Suppressor macrophage treated with lipopolysaccharide for 1 hour (primary cell): ENCODE measurements at places on chromosomes 16 and 17.
A peak's percentile ranks its signal among the peaks of the same experiment; 100 is the strongest.

- DNase-seq: no peak
Measured at GRCh38 chr17:49045376-49045775, 48.2 kb downstream of the IGF2BP1 start.

DNA sequence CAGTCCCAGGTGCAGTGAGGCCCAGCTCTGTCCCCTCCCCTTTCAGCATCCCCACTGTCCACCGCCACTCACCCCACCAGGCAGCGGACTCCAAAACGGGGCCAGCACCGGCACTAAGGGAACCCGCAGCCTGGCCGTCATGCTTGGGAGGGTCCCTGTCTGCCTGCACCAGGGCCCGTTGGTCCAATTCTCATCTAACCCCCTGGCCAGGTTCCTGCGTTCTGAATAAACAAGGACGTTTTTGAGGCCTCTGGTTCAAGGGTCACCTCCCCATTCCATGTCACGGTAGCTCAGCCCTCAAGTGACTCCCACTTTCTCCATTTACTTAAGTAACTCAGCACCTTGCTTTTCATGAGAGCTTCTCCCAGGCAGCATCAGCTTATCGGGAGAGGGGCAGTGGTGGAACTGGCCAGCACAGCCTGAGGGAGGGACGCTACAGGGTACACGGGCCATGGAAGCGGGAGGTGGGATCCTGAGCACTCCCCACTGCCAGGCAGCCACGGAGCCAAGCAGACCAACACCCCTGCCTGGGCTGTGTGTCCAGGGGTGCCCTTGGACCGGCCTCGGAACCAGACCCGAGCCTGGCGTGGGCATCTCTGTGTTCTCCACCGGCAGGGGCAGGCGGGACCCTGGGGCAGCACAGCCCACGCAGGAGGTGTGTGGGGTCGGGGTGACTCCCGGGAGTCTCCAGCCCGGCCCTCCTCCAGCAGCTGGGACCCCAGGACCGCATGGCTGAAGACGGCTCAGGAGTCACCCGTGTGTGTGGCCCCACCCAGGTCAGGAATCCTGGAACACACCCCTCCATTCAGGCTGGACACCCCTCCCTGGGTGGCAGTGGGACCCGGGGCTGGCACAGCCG is 74.9 kb upstream of the GNG13 start:
- no peak for DNase-seq

DNA sequence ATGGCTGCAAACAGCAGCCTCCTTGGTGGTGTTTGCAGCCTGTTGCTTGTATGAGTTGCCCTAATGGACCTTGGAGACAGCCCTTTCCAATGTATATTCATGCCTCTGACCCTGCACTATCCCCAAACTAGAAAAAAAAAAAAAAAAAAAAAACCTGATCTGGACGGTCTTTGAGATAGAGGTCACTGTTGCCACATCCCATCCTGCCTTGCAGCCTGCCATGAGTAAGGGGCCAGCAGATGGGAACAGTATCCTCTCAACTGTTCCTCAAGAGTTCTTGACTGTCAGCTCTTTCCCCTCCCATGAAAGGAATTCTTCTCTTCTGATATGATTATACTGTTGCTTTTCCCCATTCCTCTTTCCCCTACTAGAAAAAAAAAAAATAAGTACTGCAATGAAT is 152.4 kb downstream of the SSH2 start:
- no peak for DNase-seq

- peak; percentile 49 for DNase-seq
Measured at GRCh38 chr17:76579281-76579680, 6.4 kb downstream of the ST6GALNAC2 start.

DNA sequence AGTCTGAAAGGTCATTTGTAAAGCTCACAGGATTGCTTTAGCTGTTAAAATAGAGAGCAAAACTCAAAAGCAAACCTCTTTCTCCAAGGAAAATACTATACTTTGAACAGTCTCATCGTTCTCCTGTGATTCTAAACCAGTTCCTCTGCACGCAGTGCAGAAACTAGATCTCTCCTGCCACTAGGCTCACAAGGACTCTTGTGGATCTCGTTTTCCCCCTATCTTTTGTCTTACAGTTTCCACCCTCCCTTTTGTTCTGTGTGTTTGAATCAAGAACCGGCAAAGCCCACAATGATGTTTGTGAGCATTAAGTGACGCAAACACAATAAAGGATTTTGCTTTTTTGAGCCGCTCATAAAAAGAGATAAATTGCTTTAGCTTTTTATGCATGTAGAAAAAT is 1103.5 kb upstream of the RBFOX1 start:
- no peak for DNase-seq

DNA sequence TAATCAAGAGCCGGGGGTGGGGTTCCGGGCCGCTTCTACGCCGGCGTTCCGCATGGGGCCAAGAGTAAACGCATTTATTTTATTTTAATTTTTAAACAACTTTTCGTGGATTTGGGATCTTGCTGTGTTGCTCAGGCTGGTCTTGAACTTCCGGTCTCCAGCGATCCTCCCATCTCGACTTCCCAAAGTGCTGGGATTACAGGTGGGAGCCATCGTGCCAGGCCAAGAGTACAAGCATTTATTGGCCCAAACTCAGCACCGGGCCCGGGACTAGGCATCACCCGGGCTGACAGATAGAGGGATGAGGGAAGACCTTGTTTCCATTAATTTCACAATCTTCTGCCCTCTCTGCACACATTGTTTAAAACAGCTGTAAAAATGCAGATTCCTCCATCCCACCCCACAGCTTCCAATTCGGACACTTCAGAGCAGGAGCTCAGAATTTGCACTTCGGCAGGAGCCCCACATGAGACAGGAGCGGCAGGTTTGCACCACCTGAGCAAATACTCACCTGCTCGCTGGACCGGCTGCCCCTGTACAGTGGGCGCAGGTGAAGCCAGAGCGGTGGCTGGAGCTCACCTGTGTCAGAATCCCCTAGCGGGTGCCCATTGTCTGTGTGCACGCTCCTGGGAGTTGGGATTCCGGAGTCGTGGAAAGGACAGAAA is 663 bp upstream of the GINS2 start:
- no peak for DNase-seq

DNA sequence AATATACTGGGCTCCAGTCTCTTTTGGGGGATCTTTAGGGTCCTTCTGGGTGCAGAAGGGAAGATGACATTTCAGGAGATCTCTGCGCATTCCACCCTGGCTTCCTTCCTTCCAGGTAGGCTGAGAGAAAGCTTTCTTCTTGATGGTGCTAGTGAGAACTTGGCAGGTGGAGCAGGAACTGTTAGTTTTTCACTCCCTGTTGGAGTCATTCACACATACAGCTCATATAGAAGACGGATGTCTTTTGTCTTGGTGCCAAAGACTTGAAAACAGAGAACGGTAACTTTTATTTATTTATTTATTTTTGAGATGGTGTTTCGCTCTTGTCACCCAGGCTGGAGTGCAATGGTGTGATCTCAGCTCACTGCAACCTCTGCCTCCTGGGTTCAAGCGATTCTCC is 43.9 kb downstream of the PITPNC1 start:
- DNase-seq: no peak

- DNase-seq: no peak
Measured at GRCh38 chr16:27353853-27354252, 40.1 kb downstream of the IL4R start.

GRCh38 chr17:40111221-40112128 is 10.3 kb upstream of the MSL1 start:
- peak; percentile 91 for DNase-seq

DNA sequence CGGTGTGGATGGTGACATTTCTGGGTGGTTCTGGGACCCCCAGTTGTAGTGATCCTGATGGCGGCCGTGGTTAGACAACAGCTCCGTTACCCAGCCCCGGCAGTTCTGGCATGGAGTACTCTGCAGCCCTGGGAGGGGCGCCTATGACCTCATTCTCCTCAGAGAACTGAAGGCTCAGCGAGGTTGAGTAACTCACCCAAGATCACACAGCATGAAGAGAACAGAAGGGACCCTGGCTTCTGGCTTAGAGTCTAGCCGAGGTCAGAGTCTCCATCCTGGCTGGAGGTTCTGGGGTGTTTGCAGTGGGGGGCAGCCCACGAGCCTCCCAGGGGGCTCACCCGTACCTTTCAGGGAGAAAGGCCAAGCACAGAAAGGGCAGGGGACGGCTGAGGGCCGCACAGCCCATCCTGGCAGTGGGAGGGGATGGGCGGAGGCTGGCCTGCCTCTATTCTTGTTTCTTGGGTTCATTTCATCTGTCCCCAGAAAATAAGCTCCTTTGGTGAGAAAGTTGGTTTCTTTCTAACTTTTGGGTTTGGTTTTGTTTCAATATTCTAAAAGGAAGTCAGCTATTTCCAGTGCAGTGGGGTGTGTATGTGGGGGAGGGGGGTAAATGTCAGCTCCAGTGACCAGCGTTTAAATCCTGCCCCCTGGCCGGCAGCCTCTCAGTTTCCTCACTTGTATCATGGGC is 13.2 kb downstream of the ZFPM1 start:
- no peak for DNase-seq

- peak; percentile 83 for DNase-seq
Measured at GRCh38 chr16:81004646-81005353, 1.9 kb downstream of the CMC2 start.

- no peak for DNase-seq
Measured at GRCh38 chr17:10099051-10099571, 99.3 kb downstream of the GAS7 start.

- no peak for DNase-seq
Measured at GRCh38 chr17:82386881-82387704, 15.5 kb downstream of the UTS2R start.

DNA sequence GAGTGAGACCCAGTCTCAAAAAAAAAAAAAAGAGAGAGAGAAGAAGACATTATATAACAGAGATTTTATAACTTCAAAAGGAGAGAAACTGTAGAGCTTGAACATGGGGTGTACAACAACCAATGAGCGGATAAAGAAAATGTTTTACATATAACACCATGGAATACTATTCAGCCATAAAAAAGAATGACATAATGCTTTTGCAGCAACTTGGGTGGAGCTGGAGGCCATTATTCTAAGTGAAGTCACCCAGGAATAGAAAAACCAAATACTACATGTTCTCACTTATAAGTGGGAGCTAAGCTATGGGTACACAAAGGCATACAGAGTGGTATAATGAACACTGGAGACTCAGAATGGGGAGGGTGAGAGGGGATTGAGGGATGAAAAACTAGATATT is 61.1 kb downstream of the CHD9NB start:
- no peak for DNase-seq

DNA sequence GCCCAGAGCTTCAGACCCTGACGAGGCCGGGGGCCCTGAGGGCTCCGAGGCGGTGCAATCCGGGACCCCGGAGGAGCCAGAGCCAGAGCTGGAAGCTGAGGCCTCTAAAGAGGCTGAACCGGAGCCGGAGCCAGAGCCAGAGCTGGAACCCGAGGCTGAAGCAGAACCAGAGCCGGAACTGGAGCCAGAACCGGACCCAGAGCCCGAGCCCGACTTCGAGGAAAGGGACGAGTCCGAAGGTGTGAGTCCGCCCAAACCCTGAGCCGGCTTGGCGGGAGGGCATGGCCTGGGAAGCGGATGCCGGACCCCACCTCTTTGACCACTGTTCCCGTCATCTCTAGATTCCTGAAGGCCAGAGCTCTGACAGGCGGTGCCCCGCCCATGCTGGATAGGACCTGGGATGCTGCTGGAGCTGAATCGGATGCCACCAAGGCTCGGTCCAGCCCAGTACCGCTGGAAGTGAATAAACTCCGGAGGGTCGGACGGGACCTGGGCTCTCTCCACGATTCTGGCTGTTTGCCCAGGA is 4.4 kb downstream of the NOL3 start:
- DNase-seq: no peak

- no peak for DNase-seq
Measured at GRCh38 chr17:79504181-79504605, 106.7 kb downstream of the RBFOX3 start.

GRCh38 chr17:7173687-7174602 is 5.2 kb downstream of the ASGR1 start:
- DNase-seq: peak; percentile 80

GRCh38 chr17:4204710-4205173 is 59.0 kb downstream of the ANKFY1 start:
- no peak for DNase-seq

GRCh38 chr17:36631022-36631421 is 29.6 kb downstream of the MRM1 start:
- no peak for DNase-seq

GRCh38 chr16:1315081-1316032 is 5.9 kb downstream of the UBE2I start:
- DNase-seq: no peak

DNA sequence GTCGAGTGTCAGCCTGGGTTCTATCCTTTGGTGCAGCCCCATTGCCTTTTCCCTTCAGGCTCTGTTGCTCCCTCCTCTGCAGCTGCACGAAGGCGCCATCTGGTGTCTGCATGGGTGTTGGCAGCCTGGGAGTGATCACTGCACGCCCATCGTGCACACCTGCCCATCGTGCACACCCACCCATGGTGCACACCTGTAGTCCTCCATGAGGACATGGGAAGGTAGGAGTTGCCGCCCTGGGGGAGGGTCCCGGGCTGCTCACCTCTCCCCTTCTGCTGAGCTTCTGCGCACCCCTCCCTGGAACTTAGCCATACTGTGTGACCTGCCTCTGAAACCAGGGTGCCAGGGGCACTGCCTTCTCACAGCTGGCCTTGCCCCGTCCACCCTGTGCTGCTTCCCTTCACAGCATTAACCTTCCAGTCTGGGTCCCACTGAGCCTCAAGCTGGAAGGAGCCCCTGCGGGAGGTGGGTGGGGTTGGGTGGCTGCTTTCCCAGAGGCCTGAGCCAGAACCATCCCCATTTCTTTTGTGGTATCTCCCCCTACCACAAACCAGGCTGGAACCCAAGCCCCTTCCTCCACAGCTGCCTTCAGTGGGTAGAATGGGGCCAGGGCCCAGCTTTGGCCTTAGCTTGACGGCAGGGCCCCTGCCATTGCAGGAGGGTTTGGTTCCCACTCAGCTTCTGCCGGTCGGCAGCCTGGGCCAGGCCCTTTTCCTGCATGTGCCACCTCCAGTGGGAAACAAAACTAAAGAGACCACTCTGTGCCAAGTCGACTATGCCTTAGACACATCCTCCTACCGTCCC is 2.9 kb downstream of the CTRL start:
- peak; percentile 78 for DNase-seq
